Renal pelvis (tissue), 12 donors: ENCODE measurements at places on chromosomes 12 and 14. TPM values are rescaled to one million over a fixed set of nuclear protein-coding genes. Genes with fewer than 3 reads are reported as not detected.

Gene RNASE1
- polyA plus RNA-seq: 127 TPM

Gene OR6C2
- polyA plus RNA-seq: not detected

Gene GDF3
- not detected for polyA plus RNA-seq

Gene ZNF891
- polyA plus RNA-seq: 7.8 TPM

Gene OTOGL
- 0.81 TPM for polyA plus RNA-seq

Gene ANKS1B
- 4.8 TPM for polyA plus RNA-seq

Gene RPS6KL1
- 1.9 TPM for polyA plus RNA-seq

Gene RERGL
- polyA plus RNA-seq: 6.8 TPM

Gene HVCN1
- 10.2 TPM for polyA plus RNA-seq

Gene TNFAIP2
- 34.5 TPM for polyA plus RNA-seq

Gene ANKRD33
- polyA plus RNA-seq: 0.14 TPM

Gene NTF3
- polyA plus RNA-seq: 4.5 TPM

Gene RACGAP1
- 49.0 TPM for polyA plus RNA-seq

Gene PCED1B
- polyA plus RNA-seq: 6.3 TPM

Gene TMEM132C
- polyA plus RNA-seq: 2.4 TPM

Gene ADCY4
- polyA plus RNA-seq: 20.8 TPM

Gene LTBR
- polyA plus RNA-seq: 85.7 TPM

Gene JPH4
- polyA plus RNA-seq: 11.9 TPM

Gene ACVRL1
- polyA plus RNA-seq: 37.1 TPM

Gene TMEM119
- polyA plus RNA-seq: 25.2 TPM
